ENCODE measurements at places on chromosomes 3 and 15. TPM values are rescaled to one million over a fixed set of nuclear protein-coding genes. Genes with fewer than 3 reads are reported as not detected.

Gene LIPH
- polyA plus RNA-seq, result not detected

Gene ISL2
- 3.5 TPM for polyA plus RNA-seq

Gene GJD2
- polyA plus RNA-seq, result not detected

Gene SIDT1
- polyA plus RNA-seq, result 0.02 TPM

Gene ZNF620
- polyA plus RNA-seq, result 2.5 TPM

Gene RASGRP1
- 0.03 TPM for polyA plus RNA-seq

Gene AP2M1
- polyA plus RNA-seq, result 645 TPM

Gene CCDC54
- polyA plus RNA-seq, result not detected

Gene CHRNB4
- polyA plus RNA-seq, result 0.30 TPM

Gene GOLGA8S
- polyA plus RNA-seq, result 0.02 TPM

Gene MORC1
- polyA plus RNA-seq, result not detected

Gene GATM
- polyA plus RNA-seq, result 0.58 TPM

Gene ABHD17C
- 9.2 TPM for polyA plus RNA-seq

Gene RTP1
- polyA plus RNA-seq, result not detected

Gene DUOXA2
- not detected for polyA plus RNA-seq

Gene LRRC15
- 0.02 TPM for polyA plus RNA-seq

Gene MYO5C
- polyA plus RNA-seq, result 1.1 TPM

Gene GALNT15
- polyA plus RNA-seq, result 4.7 TPM

Gene GOLGA8T
- polyA plus RNA-seq, result 0.06 TPM

Gene GP9
- not detected for polyA plus RNA-seq

Gene FRMD4B
- polyA plus RNA-seq, result 0.91 TPM

DNA sequence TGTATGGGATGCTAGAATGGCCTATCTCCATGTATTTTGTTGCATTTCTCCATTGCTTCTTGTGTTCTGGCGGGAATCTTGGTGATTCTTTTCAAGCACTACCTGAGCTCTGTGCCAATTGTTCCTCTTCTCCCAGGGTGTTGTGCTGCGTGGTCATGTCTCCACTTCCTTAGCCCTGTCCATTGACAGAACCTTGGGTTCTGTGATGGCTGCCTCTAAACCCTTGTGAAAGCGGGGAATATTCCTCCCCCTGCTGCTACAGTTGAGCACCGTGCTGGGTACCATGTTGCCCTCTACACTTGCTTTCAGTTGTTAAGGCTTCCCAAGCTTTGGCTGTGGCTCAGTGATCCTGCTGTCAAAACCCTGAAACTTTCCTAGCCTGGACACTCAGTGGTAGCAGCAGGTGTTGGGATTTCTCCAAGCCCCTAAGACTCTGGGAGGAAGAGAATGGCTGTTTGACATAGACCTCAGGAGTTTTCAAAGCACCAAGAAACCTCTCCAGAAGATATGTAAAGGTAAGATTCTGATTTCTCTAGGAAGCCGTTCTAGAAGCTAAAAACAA, 69.5 kb downstream of the MBNL1 start:
- H3K27me3 ChIP-seq, result no peaks in the 10 kb centered on the region
- no peaks in the 10 kb centered on the region for H3K4me1 ChIP-seq
- peaks cover 86% of the 10 kb centered on the region for H3K36me3 ChIP-seq
- no peak overlapping the region for H3K4me3 ChIP-seq
- no peak for DNase-seq

DNA sequence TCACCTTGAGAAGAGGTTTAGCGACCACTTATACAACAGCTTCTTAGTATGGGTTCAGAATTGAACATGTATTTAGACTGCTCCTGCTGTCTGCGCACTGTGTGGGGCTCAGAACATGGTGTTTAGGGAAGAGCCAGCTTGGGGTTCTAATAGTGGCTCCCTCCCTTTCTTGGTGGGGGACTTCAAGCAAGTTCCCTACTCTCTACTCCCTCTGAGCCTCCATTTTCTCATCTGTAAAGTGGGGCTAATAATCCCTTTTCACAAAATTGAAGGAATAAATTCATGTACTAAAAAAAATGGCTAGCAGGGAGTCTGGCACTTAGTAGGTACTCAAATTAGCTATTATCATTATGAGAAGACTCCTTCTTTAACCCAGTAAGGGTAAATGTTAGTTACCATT, 97.5 kb upstream of the SPATA12 start:
- no peaks in the 10 kb centered on the region for H3K36me3 ChIP-seq
- H3K27me3 ChIP-seq, result no peaks in the 10 kb centered on the region
- no peak overlapping the region for H3K27ac ChIP-seq
- H3K4me1 ChIP-seq, result peaks cover 10% of the 10 kb centered on the region

- no peak overlapping the region for H3K27ac ChIP-seq
- peaks cover 13% of the 10 kb centered on the region for H3K4me1 ChIP-seq
- no peak for DNase-seq
- H3K36me3 ChIP-seq, result no peaks in the 10 kb centered on the region
- no peak overlapping the region for H3K4me3 ChIP-seq
These were observed 158.8 kb downstream of the SMAD6 start for GRCh38 chr15:66860844-66861243.

DNA sequence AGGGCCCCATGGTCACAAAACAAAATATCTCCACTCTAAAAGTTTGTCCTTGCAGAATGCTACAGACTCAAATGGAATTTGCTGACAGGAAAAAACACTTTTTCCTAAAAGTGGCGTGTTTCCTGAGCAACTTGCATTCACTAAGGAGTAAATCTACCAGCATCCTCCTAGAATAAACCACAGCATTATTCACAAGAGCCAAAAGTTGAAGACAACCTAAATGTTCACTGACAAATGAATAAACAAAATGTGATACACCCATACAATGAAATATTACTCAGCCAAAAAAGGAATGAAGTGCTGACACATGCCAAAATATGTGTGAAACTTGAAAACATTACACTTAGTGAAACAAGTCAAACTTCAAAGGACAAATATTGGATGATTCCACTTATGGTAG, 28.9 kb downstream of the ITGB5 start:
- DNase-seq, result no peak
- no peaks in the 10 kb centered on the region for H3K27me3 ChIP-seq
- H3K4me3 ChIP-seq, result no peak overlapping the region
- H3K36me3 ChIP-seq, result peaks cover 37% of the 10 kb centered on the region
- H3K27ac ChIP-seq, result peak overlapping the region; percentile 92

- H3K36me3 ChIP-seq, result no peaks in the 10 kb centered on the region
- H3K4me1 ChIP-seq, result no peaks in the 10 kb centered on the region
These were observed 88.7 kb upstream of the POMGNT2 start for GRCh38 chr3:43194490-43195114.

GRCh38 chr15:75508840-75509532, 57.5 kb upstream of the SIN3A start:
- no peaks in the 10 kb centered on the region for H3K4me1 ChIP-seq
- DNase-seq, result peak; percentile 40
- no peak overlapping the region for H3K27ac ChIP-seq
- no peaks in the 10 kb centered on the region for H3K27me3 ChIP-seq

- H3K27ac ChIP-seq, result no peak overlapping the region
- H3K4me1 ChIP-seq, result no peaks in the 10 kb centered on the region
- no peak overlapping the region for H3K4me3 ChIP-seq
- peaks cover 33% of the 10 kb centered on the region for H3K36me3 ChIP-seq
- H3K27me3 ChIP-seq, result no peaks in the 10 kb centered on the region
These were observed 26.5 kb upstream of the XXYLT1 start for GRCh38 chr3:195297446-195297845.

GRCh38 chr3:23900744-23901143, 16.0 kb downstream of the NKIRAS1 start:
- H3K4me1 ChIP-seq, result no peaks in the 10 kb centered on the region
- no peaks in the 10 kb centered on the region for H3K27me3 ChIP-seq
- H3K27ac ChIP-seq, result no peak overlapping the region
- H3K36me3 ChIP-seq, result peaks cover 26% of the 10 kb centered on the region
- DNase-seq, result no peak

GRCh38 chr3:188296761-188297612, 143.0 kb downstream of the LPP start:
- DNase-seq, result no peak
- H3K27ac ChIP-seq, result no peak overlapping the region
- no peak overlapping the region for H3K4me3 ChIP-seq
- H3K27me3 ChIP-seq, result no peaks in the 10 kb centered on the region
- H3K4me1 ChIP-seq, result no peaks in the 10 kb centered on the region
- H3K36me3 ChIP-seq, result peaks cover 9% of the 10 kb centered on the region

GRCh38 chr15:85454403-85454802, 74.0 kb downstream of the AKAP13 start:
- H3K27ac ChIP-seq, result no peak overlapping the region
- DNase-seq, result no peak
- H3K4me3 ChIP-seq, result no peak overlapping the region
- H3K4me1 ChIP-seq, result no peaks in the 10 kb centered on the region

- DNase-seq, result no peak
- no peak overlapping the region for H3K4me3 ChIP-seq
- H3K36me3 ChIP-seq, result no peaks in the 10 kb centered on the region
- H3K27ac ChIP-seq, result peak overlapping the region; percentile 54
These were observed 63.3 kb downstream of the ATP1B3 start for GRCh38 chr3:141939759-141940158.

DNA sequence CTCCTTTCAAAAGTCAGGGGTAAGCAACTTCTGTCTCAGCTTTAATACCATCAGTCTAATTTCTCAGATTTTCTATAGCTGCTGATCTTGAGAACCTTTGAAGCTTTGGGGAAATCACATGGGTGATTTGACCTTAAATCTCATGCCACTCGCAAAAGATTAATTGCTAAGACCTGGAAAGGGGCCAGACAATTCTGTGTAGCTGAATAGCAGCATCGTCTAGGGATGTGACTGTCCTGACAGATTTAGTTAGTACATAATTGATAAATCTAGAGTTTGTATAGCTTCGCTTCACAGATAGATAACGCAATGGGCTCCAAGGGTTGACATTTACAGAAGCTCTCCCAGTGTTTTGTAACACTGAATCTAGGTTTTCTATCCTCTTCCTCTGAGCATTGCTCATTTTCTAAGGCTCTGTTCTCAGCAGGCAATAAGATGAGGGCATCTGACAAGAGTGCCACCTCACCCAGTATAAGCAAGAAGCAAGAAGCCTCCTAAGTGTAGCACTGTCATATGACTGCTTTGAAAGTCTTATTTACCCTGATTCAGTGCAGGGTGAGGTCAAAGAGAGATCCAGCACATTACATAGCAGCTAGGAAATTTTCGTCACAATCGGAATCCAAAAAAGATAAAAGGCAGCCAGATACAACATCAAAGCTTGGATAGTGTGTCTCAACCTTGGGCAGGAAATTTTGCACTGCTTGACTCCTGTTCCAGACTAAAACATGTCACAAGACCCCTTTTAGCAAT, 47.7 kb upstream of the DUT start:
- H3K4me3 ChIP-seq, result no peak overlapping the region
- H3K27me3 ChIP-seq, result no peaks in the 10 kb centered on the region
- H3K4me1 ChIP-seq, result no peaks in the 10 kb centered on the region

DNA sequence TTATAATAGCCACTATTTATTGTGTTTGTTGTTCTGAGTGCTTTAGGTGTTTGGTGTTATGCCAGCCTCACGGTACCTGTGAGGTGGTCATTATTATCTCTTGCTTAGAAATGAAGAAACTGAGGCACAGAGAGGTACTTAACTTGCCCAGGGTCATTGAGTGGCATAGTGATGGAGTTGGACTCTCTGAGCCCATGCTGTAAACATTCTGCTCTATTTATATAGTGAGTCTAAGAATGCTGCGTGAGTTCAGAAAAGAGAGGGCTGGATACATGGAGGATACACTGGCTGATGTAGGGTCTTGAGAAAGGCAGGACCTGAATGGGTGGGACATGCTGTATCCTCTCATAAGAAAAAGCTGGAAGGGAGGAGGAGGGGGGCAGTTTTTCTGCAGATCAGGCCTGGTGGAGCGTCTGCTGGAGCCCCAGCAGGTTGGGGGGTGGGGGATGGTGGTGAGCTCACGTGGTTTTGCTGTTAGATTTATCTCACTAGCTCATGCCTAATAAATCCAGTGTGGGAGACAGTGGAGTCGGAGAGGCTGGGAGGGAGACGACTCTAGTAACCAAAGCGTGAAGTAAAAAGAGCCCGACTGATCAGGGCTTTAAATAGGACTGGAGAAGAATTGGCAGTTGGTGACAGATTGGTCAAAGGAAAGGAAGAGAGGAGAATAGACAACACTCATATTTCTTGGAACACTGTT, 16.0 kb downstream of the MED12L start:
- no peak overlapping the region for H3K4me3 ChIP-seq
- DNase-seq, result peak; percentile 12
- H3K4me1 ChIP-seq, result no peaks in the 10 kb centered on the region
- no peak overlapping the region for H3K27ac ChIP-seq

DNA sequence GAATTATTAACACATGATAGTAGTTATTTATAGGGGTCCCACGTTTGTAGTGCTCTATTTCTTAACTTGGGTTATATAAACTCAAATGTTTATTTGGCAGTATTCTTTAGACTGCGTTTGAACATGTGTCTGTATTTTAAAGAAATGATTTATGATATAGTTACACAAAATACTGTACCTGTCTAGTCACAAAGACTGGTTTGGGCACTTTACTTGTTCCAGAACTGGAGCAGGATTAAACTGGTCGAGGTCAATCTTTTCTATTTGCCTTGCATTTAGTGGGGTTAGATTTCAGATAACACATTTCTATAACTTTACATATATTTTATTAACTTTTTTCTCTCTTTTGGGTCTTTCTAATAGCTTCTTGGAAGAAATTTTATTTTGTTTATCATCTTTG, 39.5 kb downstream of the HACD3 start:
- H3K36me3 ChIP-seq, result peaks cover 57% of the 10 kb centered on the region
- H3K27me3 ChIP-seq, result no peaks in the 10 kb centered on the region
- H3K4me3 ChIP-seq, result no peak overlapping the region
- DNase-seq, result no peak

GRCh38 chr15:69056365-69056764, 41.9 kb downstream of the NOX5 start:
- H3K27ac ChIP-seq, result no peak overlapping the region
- no peaks in the 10 kb centered on the region for H3K36me3 ChIP-seq
- no peaks in the 10 kb centered on the region for H3K27me3 ChIP-seq
- peaks cover 4% of the 10 kb centered on the region for H3K4me1 ChIP-seq
- DNase-seq, result no peak
- no peak overlapping the region for H3K4me3 ChIP-seq

GRCh38 chr15:43253431-43254403, 13.0 kb downstream of the TGM5 start:
- H3K4me3 ChIP-seq, result no peak overlapping the region
- H3K36me3 ChIP-seq, result no peaks in the 10 kb centered on the region
- H3K27me3 ChIP-seq, result peaks cover 19% of the 10 kb centered on the region
- no peak overlapping the region for H3K27ac ChIP-seq

- no peaks in the 10 kb centered on the region for H3K4me1 ChIP-seq
- H3K36me3 ChIP-seq, result no peaks in the 10 kb centered on the region
- H3K4me3 ChIP-seq, result no peak overlapping the region
- no peak overlapping the region for H3K27ac ChIP-seq
- H3K27me3 ChIP-seq, result no peaks in the 10 kb centered on the region
These were observed 118.8 kb upstream of the UBE2E2 start for GRCh38 chr3:23084367-23084766.

DNA sequence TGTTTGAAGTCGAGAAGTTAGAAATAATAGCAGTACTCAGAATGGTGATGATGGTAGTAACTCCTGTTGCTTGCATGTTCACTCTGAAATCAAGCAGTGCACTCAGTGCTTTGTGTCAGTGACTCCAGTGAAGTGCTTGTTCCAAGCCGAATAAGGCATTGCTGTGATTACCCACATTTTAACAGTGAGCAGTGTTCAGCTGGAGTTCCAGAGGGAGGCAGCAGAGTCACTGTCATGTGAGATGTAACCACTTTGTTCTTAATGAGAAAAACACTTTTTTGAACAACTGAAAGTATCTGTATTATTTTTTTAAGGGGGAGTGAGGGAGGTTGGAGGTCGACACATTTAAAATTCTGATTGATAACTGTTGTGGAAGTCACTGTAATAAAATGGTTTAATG, 3.7 kb downstream of the MDFIC2 start:
- no peaks in the 10 kb centered on the region for H3K36me3 ChIP-seq
- DNase-seq, result peak; percentile 11
- peaks cover 3% of the 10 kb centered on the region for H3K4me1 ChIP-seq
- no peaks in the 10 kb centered on the region for H3K27me3 ChIP-seq
- H3K27ac ChIP-seq, result no peak overlapping the region

GRCh38 chr3:37768107-37768809, 93.4 kb upstream of the CTDSPL start:
- no peak for DNase-seq
- H3K27me3 ChIP-seq, result peaks cover 20% of the 10 kb centered on the region
- peak overlapping the region; percentile 99 for H3K27ac ChIP-seq
- H3K4me1 ChIP-seq, result peaks cover 72% of the 10 kb centered on the region
- no peak overlapping the region for H3K4me3 ChIP-seq

Data from SK-N-SH (cell line).